Breast epithelium (tissue), 4 donors: ENCODE measurements at places on chromosomes 11 and 22. TPM values are rescaled to one million over a fixed set of nuclear protein-coding genes. Genes with fewer than 3 reads are reported as not detected.

DNA sequence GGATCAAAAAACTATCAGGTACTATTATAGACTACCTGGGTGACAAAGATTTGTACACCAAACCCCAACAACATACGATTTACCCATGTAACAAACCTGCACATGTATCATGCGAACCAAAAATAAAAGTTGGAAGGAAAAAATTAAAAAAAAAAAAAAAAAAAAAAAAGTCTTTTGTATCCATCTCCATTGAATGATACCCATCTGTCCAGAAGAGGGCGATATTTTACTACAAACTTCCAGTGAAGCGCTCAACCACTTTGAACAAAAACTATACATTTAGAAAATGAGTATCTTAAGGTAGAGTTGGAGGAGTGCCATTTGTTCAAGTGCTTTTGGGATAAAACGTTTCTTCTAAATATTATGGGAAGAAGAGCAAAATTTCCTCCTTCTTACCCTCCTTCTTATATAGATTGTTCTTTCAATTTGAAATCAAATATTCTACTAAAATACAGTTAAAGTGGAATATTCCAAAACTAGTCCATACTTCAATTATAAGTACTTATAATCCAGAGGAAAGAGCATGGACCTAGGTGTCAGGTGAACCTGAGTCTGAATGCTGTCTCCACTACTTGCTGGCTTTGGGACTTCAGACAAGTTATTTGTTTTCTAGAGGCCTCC lies 23.3 kb downstream of the ARL14EP start:
- H3K27me3 ChIP-seq: no peaks in the 10 kb centered on the region
- no peak overlapping the region for H3K27ac ChIP-seq
- no peak for DNase-seq

- no peaks in the 10 kb centered on the region for H3K36me3 ChIP-seq
- H3K27ac ChIP-seq: no peak overlapping the region
- DNase-seq: no peak
- H3K27me3 ChIP-seq: no peaks in the 10 kb centered on the region
Measured at GRCh38 chr11:3611976-3612678, 29.7 kb downstream of the ART5 start.

The SERHL2 gene
- 1.3 TPM for total RNA-seq

DNA sequence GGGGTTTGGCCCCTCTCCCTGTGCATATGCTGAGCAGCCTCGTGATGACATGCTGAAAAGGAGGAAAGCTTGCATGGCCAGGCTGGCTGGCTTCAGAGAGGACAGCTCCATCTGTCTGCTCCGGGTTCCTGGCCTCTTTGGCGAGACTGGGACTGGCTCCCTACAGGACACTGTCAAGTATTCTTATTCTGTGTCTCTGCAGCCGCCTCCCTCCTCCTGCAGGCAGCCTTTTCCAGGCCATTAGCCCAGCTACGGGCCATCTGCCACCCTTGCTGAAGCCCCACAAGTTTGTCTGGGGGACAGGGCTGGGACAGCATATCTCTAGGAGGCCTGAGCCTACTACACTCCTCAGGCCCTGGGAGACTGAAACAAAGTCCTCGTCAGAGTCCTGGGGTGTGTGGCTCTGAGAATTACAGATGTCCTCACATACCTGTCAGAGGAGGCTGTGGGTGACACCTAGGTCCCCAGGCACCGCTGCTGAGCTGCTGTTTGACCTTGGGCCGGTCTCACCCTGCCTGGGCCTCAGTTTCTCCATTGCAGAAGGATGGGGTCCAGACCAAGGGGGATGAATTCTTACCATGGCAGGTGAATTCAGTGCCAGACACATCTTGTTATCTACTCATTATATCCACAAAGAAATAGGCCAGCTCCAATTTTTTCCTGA lies 11.0 kb downstream of the MRGPRG start:
- DNase-seq: no peak
- H3K4me1 ChIP-seq: no peaks in the 10 kb centered on the region
- H3K27me3 ChIP-seq: no peaks in the 10 kb centered on the region
- no peak overlapping the region for H3K27ac ChIP-seq

GRCh38 chr22:21038405-21038804 lies 6.0 kb upstream of the SLC7A4 start:
- H3K27ac ChIP-seq: peak overlapping the region; percentile 57
- H3K4me3 ChIP-seq: no peak overlapping the region
- DNase-seq: no peak
- no peaks in the 10 kb centered on the region for H3K36me3 ChIP-seq
- H3K4me1 ChIP-seq: no peaks in the 10 kb centered on the region

The OR52N4 gene
- not detected for total RNA-seq
